T-cell (primary cell): ENCODE measurements at places on chromosomes 11 and 22.

DNA sequence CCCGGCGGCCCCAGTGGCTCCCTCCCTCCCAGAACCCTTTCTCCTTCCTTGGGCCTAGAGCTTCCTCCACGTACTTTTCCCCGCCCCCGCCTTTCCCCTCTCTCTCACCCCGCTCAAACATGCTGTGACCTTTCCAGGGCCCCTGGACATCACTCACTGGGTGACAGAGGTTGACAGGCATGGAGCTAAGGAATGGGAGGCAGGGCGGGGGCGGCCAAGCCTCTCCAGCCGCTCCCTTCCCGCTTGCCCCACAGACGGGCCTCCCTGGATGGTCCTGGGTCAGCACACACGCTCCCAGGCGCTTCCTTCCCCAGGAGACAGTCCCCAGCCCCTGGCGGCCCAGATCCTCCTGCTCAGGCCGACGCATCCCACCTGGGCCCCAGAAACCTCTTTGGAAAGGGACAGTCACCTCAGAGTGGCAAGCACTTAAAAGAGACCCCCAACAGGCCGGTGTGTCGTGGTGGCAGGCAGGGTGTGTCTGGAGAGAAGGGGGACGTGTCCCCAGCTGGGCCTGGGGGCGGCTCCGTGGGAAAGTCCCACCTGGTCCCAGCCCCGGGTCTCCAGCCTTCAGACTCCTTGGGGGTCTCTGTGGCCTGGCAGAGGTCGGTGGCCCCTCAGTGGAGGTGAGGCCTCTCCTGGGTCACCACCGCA is 8.8 kb downstream of the H19 start:
- no peak for DNase-seq

GRCh38 chr11:20854215-20854955 is 185.0 kb downstream of the NELL1 start:
- no peak for DNase-seq

DNA sequence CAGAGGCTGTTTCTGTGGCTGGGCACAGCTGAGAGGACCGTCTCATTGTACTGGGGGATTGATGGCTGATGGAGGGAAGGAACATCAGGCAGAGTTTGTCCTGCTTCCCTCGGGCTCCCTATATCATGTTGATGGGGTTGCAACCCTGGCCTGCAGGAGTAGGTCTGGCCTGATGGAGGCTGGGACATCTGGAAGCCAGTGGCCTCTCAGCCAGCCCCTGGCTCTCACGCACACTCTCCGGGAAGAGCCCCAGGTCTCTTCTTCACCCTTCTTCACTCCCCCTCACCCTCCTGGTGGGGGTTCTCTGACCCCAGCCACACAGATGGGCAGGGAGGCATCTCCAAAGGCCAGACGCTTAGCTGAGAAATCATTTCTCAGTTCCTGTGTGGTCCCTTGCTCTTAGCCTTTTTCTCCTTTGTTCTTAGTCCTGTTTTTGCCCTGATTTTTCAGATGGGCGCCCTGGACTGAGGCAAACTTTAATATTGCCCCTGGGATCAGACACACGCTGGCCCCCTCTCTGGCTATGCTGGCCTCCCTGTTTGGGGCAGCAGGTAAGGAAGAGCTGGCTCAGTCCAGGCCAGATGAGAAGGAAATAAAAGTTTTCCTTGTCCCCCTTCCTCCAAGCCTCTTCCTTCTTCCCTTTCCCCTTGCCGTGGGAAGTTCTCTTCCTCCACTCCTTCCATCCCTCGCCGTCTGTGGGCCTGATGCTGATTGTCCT is 13.9 kb upstream of the ANO1 start:
- DNase-seq, result no peak

- DNase-seq, result no peak
Measured at GRCh38 chr22:46726066-46726985, 11.7 kb downstream of the CERK start.

DNA sequence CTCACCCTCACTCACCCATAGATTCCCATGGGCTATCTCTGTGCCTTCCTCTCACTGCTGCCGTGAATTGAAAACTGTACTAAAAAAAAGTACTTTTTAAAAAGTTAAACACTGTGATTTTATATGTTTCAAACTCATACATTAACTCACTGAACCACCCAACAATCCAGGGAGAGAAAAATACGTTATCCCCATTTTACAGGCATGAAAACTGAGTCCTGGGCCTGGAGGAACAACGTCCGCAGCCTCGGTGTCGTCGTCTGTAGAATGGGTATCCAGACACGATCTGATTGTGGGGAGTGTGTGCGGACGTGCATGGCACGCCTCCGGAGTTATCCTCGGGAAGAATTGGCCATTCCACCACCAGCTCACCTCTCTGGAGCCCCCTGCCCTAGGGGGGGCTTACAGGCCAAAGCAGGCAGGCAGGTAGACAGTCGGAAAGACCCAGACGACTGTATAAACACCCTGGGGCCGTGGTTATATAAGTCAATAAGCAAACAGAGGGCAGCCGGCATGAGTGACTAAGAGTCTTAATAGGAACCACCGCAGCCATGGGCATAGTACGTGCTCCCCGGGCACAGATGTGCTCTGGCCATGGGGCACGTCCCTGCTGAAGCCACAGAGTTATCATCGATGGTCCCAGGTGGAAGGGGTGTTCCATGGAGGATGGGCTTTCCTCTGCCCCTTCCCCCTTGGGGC is 7.1 kb upstream of the PDGFB start:
- DNase-seq, result no peak

- DNase-seq, result peak; percentile 90
Measured at GRCh38 chr11:60985991-60986915, 14.8 kb downstream of the CD6 start.

DNA sequence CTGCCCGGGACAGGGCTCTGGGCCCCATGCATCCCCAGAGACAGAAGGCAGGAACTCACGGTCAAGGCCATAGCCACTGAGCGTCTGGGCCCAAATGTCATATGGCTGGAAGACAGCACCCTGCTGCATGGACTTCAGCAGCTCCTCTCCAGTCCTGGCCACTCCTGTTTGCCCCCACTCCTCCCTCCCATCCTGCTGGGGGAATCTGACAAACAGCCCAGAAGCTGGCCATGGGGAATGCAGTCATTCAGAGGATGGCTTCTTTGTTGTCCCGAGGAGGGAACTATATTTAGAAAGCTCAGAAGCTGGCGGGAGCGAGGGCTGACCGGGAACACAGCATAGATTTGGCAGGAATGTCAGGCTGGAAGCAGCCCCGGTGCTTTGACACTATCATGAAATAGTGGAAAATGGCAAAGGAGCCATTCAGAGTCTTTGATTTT is 35.0 kb downstream of the DKK3 start:
- DNase-seq, result no peak

GRCh38 chr11:35160246-35160824 is 21.4 kb downstream of the CD44 start:
- peak; percentile 19 for DNase-seq

DNA sequence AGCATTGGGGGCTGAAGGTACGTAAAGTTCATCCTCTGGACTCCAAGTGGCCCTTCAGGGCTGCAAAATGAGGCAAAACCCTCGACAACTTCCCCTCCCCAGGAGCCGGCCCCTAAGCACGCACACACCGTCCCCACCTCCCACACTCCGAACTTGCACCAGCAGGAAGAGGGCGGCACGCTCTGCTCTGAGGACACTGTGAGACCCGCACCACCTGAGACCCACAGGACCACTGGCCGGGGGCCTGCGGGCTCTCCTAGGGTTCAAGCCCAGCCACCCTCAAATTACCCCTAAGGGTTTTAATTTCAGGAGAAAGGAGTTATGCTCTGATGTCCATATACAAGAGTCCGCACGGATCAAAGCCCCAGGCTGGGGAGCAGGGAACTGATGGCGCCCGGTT is 49.7 kb upstream of the BID start:
- no peak for DNase-seq

DNA sequence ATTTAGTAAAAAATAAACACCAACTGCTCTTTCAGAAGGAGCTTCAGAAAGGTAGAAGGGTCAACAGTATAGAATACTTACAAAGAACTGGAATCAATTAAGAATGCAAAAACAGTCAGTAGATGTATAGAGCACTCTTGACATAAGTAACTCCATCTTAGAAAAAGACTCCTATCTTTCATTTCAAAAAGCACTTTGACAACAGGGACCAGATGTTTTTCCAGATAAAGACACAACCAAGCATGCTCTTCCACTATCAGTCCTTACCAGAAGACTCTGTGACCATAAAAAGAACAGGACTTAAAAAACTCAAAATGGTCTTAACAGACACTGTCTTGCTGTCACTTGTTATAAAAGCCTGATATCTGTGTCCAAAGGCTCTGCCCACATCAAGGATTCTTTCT is 5.2 kb downstream of the SLC25A17 start:
- no peak for DNase-seq

GRCh38 chr11:121727942-121728341 is 275.2 kb upstream of the SORL1-AS1 start:
- DNase-seq, result no peak

DNA sequence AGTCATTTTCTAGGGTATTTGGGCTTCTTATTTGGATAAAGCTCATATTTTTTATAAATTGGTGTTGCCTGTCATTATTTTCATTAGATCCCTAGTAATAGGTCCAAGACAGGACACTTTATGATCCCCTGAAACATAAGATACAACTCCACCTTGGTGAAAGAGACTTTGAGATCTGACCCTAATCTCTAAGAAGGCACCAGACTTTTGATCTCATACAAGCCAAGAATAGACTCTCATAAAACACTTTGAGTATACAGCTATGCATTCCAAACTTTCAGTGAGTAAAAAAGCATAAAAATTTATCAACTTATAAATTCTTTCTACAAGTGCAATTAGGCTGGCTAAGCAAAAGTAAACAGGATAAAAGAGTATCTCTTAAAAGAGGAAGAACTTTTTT is 451.2 kb downstream of the MN1 start:
- no peak for DNase-seq

DNA sequence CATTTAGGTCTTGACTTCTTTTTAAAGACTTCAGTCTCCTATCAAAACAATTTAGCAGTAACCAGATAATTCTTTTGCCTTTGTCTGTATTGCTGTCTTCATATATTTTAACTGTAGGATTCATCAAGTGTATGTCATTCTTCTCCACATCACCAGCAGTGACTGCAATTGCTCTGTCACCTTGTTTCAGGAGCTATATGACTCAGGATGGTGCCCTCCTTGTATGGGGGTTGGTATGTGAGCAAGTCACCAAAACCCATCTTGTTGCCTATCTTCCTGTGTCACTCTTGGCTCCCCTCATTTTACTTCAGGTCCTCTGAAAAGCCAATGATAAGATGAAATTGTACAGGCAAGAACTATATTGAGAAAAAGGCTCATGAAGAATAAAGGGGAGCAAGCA is 256.9 kb upstream of the LUZP2 start:
- DNase-seq, result no peak

DNA sequence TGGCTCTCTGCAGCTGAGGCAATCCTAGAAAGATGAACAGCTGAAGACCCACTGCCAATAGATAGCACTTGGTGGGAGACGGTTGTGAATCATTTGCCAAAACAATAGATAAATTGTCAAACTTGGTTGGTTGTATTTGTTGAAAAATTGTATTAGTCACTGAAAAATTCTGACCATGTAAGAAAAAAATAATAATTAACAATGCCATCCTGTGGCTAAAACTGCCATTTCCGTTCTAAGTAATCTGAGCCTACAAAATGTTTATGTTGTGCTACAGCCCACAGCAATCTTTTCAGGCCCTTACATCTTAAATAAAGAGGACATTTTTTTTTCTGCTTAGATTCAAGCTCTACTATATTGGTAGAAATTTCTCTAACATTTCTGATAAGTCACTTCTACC is 103.2 kb upstream of the ANO3 start:
- DNase-seq, result no peak

GRCh38 chr11:43819926-43820325 is 60.7 kb upstream of the ALKBH3 start:
- no peak for DNase-seq

GRCh38 chr11:78415338-78415737 is 2.3 kb downstream of the GAB2 start:
- no peak for DNase-seq

- no peak for DNase-seq
Measured at GRCh38 chr11:128785141-128785540, 82.0 kb downstream of the KCNJ1 start.

DNA sequence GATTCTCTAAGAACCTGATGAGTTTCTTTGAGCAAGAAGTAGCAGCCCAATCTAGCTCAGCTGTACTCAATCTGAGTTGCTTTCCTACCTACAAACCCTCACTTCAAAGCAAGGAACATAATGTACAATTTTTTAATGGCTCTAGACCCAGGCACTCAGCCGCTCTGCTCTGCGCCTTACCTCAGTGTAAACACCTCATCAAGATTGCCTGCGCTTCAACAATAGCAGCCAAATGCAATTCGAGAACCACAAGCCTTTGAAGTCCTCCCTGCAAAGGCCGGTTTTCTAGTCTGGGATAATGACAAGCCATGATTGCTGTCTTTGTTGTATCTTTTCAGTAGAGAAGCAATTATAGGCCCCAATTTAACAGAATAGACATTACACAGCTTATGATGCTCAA is 38.0 kb downstream of the JHY start:
- no peak for DNase-seq

DNA sequence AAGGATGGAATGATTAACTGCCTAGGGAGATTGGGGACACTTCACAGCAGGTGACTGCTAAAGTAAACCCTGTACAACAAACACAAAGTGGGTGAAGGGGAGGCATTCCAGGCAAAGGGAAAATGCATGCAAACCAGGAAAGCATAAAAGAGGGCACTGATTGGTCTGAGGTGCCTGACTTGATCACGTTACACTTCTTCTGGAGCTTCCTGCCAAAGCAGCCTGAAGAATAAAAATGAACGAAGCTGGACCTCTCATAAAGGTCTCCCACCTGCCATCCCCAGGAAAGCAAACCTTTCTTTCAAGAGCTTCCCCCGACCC is 46.7 kb upstream of the SCUBE2 start:
- DNase-seq, result no peak

DNA sequence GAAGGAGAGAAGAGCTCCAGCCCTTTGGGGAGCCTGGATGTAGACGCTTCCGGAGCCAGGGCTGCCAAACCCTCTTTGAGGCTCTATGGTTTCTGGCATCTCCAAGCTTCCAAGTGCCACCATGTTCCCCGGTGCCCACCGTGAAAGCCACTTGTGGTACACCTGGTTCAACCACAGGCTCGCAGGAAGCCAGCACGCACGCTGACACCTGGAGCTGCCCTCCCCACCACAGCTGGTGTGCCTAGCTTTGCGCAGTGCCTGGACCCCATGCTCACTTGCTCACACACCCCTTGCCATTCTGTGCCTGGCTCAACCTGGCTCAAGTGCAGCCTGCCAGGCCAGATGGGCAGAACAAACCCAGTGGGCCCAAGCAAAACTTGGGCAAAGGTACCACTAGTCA is 831.4 kb downstream of the DLG2 start:
- DNase-seq, result no peak
